ENCODE measurements at places on chromosomes 6 and 20. TPM values are rescaled to one million over a fixed set of nuclear protein-coding genes. Genes with fewer than 3 reads are reported as not detected.
A peak's percentile ranks its signal among the peaks of the same experiment; 100 is the strongest.

Gene ULBP3
- 0.98 TPM for total RNA-seq

- peak; percentile 65 for DNase-seq
Observed at GRCh38 chr20:62303340-62304226, 786 bp downstream of the ADRM1 start.

GRCh38 chr6:112331306-112331705 is 15.8 kb upstream of the RFPL4B start:
- no peak for DNase-seq

Gene SMIM13
- total RNA-seq, result 14.2 TPM

Gene COX4I2
- total RNA-seq, result not detected

- DNase-seq, result no peak
Observed at GRCh38 chr20:55668631-55669030, 336.7 kb downstream of the CBLN4 start.

Gene NRN1
- 2.0 TPM for total RNA-seq

DNA sequence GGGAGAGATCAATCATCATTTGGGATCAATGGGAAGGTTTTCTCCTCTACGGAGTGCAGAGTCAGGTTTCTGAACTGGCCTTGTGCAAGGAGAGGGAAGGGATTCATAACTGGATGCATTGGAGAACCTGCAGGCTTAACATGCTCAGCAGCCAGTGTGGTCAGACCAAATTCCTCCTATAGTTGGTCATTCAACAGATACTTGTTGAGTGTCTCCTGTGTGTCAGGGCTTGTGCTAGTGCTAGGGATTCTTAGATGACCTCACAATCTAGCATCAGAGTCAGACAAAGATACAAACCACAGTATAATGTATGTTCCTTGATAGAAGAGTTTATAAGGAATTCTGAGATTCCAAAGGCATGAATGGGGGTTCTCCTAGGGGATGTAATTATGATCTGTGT is 23.9 kb downstream of the RALY start:
- no peak for DNase-seq

DNA sequence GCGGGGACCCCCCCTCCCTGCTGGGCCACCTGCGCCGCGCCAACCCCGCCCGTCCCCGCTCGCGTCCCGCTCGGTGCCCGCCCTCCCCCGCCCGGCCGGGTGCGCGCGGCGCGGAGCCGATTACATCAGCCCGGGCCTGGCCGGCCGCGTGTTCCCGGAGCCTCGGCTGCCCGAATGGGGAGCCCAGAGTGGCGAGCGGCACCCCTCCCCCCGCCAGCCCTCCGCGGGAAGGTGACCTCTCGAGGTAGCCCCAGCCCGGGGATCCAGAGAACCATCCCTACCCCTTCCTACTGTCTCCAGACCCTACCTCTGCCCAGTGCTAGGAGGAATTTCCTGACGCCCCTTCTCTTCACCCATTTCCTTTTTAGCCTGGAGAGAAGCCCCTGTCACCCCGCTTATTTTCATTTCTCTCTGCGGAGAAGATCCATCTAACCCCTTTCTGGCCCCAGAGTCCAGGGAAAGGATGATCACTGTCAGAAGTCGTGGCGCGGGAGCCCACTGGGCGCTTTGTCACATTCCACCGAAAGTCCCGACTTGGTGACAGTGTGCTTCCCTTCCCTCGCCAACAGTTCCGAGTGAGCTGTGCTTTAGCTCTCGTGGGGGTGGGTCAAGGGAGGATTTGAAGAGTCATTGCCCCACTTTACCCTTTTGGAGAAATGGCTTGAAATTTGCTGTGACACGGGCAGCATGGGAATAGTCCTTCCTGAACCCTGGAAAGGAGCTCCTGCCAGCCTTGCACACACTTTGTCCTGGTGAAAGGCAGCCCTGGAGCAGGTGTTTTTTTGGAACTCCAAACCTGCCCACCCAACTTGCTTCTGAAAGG is 2.1 kb downstream of the VEGFA start:
- peak; percentile 73 for DNase-seq

Gene TMEM63B
- total RNA-seq, result 22.2 TPM

- DNase-seq, result no peak
Observed at GRCh38 chr20:47392015-47392720, 35.7 kb upstream of the ZMYND8 start.

- no peak for DNase-seq
Observed at GRCh38 chr20:36848078-36848660, 27.8 kb upstream of the TLDC2 start.

Gene ZNF165
- 0.48 TPM for total RNA-seq

- DNase-seq, result no peak
Observed at GRCh38 chr6:13304101-13304500, 24.2 kb downstream of the TBC1D7 start.

Gene CLDN20
- total RNA-seq, result not detected

DNA sequence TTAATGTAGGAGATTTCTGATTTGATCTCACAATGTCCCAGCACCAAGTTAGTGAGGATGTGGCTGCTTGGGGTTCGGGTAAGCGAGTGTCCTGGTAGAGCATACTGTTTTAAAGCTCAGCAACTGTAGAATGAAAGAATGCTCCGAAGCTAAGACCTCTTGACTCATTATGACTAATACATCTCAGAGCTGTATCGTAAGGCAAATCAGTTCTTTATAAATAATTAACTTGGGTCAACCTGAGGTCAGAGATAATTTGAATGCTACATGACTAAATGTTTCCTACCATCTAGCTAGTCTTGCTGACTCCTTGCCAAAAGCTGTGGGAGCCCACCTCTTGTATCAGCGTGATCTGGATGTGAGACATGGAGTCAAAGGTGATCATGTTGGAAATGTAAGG is 128.8 kb upstream of the PDE7B start:
- no peak for DNase-seq

Measured in natural killer cell treated with Interleukin-12 subunit alpha and Interleukin-12 subunit beta and Interleukin-15 and Interleukin-18, amount 100 ng/mL, for 72 hours (primary cell).